Immature natural killer cell (primary cell): ENCODE measurements at places on chromosomes 4 and X.
A peak's percentile ranks its signal among the peaks of the same experiment; 100 is the strongest.

GRCh38 chr4:7328913-7329638, 105.7 kb downstream of the PSAPL1 start:
- no peak overlapping the region for H3K27ac ChIP-seq
- no peak for DNase-seq

DNA sequence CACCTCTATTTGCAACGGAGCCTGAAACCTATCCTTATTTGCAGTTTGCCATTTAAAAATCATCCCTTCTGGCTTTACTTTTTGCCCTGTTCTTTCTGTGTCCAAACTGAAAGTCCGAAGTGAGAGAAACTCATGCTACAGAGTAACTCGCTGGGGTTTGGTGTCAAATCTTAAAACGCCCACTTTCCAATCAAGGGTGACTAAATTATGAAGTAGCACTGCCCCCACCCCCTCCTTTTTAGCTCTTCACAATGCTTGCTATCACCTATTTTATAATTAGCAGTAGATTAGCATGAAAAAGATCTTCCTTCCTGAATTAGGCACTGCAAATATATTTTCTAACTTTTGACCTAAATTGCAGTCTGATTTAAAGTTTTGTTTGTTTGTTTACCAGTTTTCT, 52.5 kb downstream of the VGLL1 start:
- no peaks in the 10 kb centered on the region for H3K36me3 ChIP-seq
- H3K27ac ChIP-seq, result peak overlapping the region; percentile 96
- H3K4me1 ChIP-seq, result peaks cover 48% of the 10 kb centered on the region
- peaks cover 6% of the 10 kb centered on the region for H3K27me3 ChIP-seq

DNA sequence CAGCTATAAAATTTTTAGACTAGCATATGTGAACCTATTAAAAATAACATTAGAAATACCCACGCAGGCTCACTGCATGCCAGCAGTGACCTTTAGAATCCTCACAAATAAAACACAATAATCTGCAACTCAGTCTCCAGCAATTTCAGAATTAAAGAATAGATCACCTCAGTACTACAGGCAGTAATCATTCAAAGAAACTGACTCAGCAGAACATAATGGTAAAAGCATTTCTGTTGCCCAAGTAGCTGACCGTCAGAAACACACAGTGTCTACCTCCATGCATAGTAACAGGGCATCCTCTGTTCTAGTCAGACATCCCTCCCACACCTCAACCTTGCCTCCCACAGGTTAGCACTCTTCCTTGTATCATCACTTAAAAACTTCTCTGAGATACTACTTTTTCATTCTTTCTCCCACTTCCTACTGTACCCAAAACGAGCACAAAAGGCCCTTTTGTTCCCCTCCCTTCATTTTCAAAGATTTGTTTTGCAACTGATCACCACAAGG, 65.7 kb upstream of the BEND2 start:
- peaks cover 15% of the 10 kb centered on the region for H3K27me3 ChIP-seq
- no peak overlapping the region for H3K27ac ChIP-seq
- DNase-seq, result no peak
- H3K4me1 ChIP-seq, result no peaks in the 10 kb centered on the region
- H3K4me3 ChIP-seq, result no peak overlapping the region

DNA sequence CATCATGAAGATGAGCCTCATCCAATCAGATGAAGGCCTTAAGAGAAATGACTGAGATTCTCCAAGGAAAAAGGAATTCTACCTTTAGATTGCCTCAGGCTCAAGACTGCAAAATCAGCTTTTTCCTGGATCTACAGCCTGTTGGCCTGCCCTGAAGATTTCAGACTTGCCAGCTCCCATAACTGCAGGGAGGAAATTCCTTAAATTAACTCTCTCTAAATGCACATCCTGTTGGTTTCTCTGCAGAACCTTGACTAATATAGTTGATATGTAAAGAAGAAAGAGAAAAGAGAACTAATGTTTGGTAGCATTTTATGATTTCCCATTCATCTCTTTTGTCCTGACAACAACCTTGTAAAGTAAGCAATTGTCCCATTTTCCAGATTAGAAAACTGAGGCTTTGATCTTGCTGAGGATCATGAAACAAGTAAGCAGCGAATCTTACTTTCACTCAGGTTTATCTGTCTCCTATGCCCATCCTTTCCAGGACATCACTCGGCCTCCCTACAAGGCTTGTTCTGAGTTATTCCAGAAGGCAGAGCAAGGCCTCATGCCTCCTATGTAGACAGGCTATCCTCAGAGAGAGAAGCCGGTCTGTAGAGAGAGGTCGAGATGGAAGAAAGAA, 115.0 kb upstream of the LDB2 start:
- H3K36me3 ChIP-seq, result no peaks in the 10 kb centered on the region
- no peak overlapping the region for H3K27ac ChIP-seq
- H3K4me1 ChIP-seq, result no peaks in the 10 kb centered on the region
- no peak for DNase-seq
- H3K4me3 ChIP-seq, result no peak overlapping the region

- no peaks in the 10 kb centered on the region for H3K4me1 ChIP-seq
- DNase-seq, result no peak
- H3K36me3 ChIP-seq, result no peaks in the 10 kb centered on the region
- H3K27me3 ChIP-seq, result peaks cover 8% of the 10 kb centered on the region
- no peak overlapping the region for H3K27ac ChIP-seq
- H3K4me3 ChIP-seq, result no peak overlapping the region
Observed at GRCh38 chrX:50815120-50815519, 1.1 kb upstream of the SHROOM4 start.

DNA sequence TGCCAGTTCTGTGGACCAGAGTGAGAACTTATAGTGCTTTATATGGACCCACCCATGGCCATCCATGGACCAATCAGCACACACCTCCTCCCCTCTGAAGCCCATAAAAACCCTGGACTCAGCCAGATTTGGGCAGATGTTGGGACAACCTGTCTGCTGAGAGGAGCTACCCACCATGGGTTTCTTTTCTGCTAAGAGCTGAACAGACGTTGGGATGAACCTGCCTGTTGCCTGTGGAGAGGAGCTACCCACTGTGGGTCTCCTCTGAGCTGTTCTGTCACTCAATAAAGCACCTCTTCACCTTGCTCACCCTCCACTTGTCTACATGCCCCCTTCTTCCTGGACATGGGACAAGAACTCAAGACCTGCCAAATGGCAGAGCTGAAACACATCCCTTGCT, 9.0 kb upstream of the HSD17B11 start:
- H3K27me3 ChIP-seq, result peaks cover 4% of the 10 kb centered on the region
- no peak for DNase-seq
- H3K4me3 ChIP-seq, result no peak overlapping the region
- no peaks in the 10 kb centered on the region for H3K4me1 ChIP-seq

- no peaks in the 10 kb centered on the region for H3K4me1 ChIP-seq
- peaks cover 2% of the 10 kb centered on the region for H3K27me3 ChIP-seq
- no peak overlapping the region for H3K4me3 ChIP-seq
- H3K36me3 ChIP-seq, result no peaks in the 10 kb centered on the region
- no peak for DNase-seq
Observed at GRCh38 chr4:143347484-143348111, 10.9 kb downstream of the GAB1 start.

- peaks cover 17% of the 10 kb centered on the region for H3K4me1 ChIP-seq
- peak overlapping the region; percentile 96 for H3K27ac ChIP-seq
- peak overlapping the region; percentile 95 for H3K4me3 ChIP-seq
- H3K27me3 ChIP-seq, result peaks cover 18% of the 10 kb centered on the region
- peaks cover 15% of the 10 kb centered on the region for H3K36me3 ChIP-seq
Observed at GRCh38 chrX:47232197-47232802, 509 bp upstream of the USP11 start.

DNA sequence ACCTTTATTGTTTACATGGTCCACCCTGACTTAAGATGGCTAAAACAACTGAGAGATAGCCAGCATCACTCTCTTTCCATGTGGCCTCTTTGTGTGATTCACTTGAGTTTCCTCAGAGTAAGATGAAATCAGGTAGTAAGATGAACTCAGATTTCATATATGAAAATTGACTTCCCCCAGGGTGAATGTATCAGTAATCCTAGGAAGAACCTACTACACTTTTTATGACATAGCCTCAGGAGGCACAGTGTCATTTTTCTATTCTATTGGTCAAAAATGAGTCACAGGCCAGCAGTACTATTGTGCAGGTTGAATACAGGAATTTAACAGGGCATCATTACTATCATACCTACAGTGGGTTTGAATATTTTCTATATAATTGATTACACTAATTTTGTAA, 14.6 kb upstream of the SULT1E1 start:
- no peak overlapping the region for H3K4me3 ChIP-seq
- no peak overlapping the region for H3K27ac ChIP-seq
- no peaks in the 10 kb centered on the region for H3K27me3 ChIP-seq
- H3K4me1 ChIP-seq, result no peaks in the 10 kb centered on the region
- no peak for DNase-seq
- H3K36me3 ChIP-seq, result no peaks in the 10 kb centered on the region
